ENCODE measurements at places on chromosomes 11 and 22.

GRCh38 chr11:6608726-6609501 is 3.1 kb downstream of the TAF10 start:
- no peak for DNase-seq

DNA sequence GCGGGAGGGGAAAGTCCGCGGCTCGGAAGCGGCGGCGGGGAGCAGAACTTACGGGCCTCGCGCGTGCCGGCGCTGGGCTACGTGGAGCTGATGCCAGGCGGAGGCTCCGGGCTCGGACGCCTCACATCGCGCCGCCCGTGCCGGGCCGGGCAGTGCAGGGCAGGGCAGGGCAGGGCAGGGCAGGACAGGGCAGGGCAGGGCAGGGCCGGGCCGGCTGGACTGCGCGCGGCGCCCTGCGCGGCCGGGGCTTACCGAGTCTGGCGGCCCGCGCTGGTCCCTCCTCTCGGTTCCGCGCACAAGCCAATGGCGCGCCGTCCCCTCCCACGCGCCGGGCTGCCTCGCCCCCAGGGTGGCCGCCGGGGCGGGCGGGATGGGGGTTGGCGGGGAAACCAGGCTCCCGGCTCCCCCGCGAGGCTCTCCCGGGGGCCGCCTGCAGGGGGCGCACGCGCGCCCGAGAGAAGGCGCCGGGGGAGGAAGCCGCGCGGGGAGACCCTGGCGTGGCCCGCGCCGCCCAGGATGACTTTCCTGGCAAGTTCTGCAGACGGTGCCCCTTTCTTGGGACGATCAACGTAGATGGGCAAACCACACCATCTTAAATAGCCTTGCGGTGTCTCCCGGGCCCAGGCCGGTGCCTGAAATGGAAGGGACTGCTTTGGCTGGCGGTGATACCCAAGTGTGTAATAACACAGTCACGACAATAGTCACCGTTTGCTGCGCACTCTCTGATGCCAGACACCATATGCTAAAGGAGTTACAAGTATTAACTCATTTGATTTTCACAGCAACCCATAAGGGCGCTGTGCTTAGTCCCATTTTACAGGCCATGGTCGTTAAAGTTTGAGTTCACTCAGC is at the start of gene TP53I11:
TSS of gene TP53I11 (minus strand) at position 259 of the 852 bp plus-strand sequence. CDS start 12,548 bp downstream, outside the sequence.
- DNase-seq = peak; percentile 72

DNA sequence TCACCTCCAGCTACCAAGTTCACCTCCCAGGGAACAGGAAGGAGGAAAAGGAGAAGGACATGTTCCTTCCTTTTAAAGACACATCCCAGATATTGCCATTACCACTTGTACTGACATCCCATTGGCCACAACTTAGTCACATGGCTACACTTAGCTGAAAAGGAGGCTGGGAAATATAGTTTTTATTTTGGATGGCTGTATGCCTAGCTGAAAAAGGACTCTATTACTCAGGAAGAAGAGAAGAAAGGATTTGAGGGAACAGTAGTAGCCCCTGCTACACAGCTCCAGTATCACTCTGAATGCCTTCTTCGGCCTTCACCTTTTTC is 2.1 kb upstream of the APOA5 start:
- DNase-seq = no peak

DNA sequence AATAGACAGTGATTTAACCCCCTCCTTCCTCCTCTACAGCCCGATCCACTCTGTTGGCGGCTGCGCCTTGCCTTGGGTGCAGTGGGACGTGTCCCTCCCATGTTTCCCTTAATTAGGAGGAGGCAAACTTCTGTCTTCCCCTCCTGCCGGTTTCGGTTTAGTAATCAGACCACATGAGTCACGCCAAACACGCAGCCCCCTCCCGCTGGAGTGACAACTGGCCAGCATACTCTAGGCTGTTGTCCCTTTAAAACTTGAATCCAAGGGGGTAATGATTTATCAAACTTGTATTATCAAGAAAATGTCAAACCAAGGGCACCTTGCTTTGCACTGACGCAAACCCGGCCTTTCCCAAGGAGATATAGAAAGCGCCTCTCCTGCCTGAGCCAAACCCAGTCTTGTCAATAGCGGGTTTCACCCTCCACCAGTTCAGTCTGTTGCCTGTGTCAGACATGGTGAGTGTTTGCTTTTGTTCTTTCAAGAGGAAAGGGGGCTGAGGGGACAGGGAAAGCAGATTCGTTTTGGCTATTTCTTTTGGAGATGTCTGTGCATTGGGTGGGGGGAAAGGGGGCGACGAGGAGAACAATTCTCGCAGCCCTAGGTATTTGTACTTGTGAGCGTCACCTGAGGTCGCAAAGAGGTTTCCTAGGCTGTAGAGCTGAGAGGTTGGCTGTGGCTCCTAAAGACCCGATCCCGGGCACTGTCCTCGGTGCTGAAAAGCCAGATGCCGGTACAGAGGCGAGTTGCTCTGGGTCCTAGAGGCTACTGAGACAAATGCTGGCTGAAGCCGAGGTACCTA is at the start of gene SLC6A5:
TSS of gene SLC6A5 (plus strand) at position 388 of the 799 bp plus-strand sequence. CDS start at position 453, 65 bp downstream.
- DNase-seq = peak; percentile 28

- no peak for DNase-seq
Measured at GRCh38 chr22:38823637-38824036, 20.2 kb downstream of the NPTXR start.

DNA sequence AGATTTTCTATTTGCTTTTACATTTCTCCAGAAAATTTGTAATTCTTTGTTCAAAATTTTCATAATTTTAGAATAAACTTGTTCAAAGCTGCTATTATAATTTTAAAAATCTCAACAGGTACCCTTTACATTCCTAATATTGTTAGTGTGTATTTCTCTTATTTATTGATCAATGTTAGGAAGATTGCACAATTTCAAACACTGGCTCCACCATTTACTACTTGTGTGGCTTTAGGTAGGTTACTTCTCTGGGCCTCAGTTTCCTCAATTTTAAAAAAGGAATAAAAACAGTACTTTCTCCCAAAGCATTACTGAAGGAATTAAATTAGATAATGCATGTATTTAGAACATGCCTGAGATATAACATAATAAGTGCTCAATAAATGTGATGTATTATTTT is 180.2 kb downstream of the SBF2 start:
- no peak for DNase-seq

DNA sequence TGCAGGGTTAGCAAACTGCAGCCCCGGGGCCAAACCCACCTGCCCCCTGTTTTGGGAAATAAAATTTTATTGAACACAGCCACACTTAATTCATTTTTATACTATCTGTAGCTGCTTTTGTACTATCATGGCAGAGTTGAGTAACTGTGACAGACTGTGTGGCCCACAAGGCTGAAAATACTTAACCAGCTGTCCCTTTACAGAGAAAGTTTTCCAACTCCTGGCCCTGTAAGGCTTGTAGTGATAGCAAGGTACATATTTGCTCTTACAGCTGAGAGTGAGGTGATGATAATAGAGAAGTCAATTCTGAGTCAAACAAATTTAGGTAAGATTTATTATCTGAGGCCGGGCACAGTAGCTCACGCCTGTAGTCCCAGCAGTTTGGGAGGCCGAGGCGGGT is 87.4 kb upstream of the SLC6A5 start:
- DNase-seq = no peak

GRCh38 chr11:62104816-62105653 is 18.8 kb upstream of the INCENP start:
- no peak for DNase-seq

- no peak for DNase-seq
Measured at GRCh38 chr11:80779905-80780605, 1339.2 kb upstream of the TENM4 start.

- no peak for DNase-seq
Measured at GRCh38 chr22:48683640-48684039, 1144.0 kb downstream of the BRD1 start.

DNA sequence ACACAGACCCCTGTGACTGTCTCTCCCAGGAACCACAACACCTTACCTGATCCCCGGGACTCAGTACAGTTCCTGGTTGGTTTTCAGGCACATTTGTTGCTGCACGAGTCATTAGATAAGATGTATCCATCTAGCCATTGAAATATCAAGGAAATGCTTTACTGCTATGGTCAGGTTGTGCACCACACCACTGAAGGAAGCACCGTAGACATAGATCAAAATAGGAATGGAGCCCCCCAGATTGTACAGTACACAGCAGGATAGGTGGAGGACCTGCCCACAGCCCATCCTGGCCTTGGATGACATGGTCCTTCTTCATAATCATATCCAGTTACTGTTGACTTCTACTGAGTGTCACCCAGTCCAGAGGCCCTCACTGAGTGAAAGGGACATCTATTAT is 85.9 kb upstream of the LDLRAD3 start:
- DNase-seq = no peak

DNA sequence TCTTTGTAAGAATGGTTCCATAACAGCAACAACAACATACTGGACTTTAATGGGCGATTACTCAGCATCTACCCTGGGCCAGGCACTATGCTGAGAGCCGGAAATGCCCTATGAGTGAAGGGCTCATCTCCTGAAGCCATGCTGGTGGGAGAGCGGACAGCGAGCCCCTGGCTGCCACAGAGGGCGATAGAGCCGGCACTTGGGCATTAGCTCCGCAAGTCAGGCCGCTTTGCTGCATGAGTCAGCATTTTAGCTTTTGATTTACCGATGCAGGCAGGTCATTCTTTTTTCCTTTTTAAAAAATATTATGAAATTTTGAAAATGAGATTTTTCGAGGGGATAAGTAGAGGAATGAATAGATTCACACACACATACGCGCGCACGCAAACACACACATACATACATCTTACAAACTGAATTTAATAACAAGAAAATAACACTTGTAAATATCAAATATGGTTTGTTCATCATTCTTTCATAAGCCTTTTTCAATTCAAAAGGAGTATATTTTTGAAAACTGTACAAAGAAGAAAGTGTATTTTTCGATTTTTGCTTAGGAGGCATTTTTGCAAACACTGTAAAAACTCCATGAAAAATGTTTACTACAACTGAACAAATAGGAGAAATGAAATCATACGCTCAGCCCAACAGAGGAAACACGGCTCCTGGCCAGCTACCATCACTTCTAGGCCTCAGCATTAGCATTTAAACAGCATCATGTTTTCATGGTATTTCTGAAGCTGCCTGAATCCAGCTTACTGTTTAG is 667.3 kb downstream of the OPCML start:
- DNase-seq = no peak

GRCh38 chr11:62708793-62709192 is 1.3 kb downstream of the GNG3 start:
- DNase-seq = no peak

DNA sequence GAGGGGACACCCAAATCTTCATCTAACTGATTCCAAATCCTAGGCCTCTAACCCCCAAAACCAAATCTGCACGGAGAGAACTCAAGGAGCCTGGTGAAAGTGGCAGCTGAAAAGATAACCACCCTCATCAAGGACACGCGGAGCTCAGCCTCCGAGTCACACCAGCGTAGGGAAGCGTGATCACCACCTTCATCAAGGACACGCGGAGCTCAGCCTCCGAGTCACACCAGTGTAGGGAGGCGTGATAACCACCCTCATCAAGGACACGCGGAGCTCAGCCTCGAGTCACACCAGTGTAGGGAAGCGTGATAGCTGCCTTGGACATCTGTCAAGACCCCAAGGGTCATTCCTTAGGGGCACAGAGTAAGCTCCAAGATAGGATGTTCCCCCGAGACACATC is 29.3 kb upstream of the SYT8 start:
- no peak for DNase-seq

- no peak for DNase-seq
Measured at GRCh38 chr11:119306373-119306890, 10.5 kb downstream of the MCAM start.

DNA sequence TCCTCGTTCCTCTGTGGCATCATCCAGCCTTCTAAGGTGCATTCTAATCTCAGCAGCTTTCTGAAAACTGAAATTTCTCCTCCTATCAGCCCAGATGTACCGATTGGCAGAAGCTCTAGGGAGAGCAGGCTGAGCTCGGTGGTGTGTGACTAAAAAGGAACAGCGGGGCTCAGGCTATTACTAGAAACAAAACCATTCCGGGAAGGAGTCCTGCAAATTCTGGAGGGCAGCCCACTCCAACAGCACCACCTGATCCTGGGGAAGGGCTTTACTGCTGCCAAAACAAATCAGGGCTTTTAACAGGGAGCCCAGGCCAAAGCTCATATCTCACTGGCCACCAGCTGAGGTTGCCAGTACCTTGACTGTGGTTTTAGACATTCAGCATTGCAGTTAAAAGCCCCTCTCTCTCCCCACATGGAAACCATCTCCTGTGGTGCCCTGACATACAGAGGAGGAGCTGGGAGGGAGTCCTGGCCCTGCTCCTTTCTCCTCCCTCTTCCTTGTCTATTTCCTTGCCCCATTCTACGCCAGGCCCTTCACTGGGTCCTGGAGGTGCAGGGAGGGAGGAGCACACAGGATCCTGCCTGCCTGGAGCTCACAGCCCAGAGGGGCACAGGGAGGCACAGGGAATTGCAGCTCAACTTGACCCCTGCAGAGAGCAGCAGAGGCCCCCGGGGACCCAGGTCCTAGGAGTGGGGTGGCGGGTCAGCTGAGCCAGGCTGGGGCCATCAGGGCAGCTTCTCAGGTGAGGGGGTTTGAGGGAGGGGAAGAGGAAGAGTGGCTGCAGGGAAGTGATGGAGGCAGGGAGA is 889 bp downstream of the PLAAT4 start:
- DNase-seq = no peak

GRCh38 chr11:9535189-9535781 is 38.2 kb upstream of the WEE1 start:
- DNase-seq = peak; percentile 89

DNA sequence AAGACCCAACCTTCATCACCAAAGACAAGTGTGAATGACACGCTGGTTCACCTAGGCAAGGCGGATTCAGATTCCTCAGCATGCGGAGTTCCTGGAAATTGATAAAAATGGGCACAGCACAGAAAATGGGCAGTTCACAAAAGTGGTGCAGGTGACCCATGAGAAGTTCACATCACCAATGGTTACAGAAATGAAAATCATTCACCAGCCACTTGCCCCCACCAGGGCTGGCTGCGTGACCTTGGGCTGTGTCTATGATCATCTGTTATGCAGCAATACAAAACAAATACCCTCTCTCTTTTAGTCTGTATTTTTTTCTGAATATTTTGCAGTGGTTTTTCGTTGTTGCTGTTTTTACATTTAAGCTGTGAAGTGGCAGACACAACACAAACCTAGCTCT is 415.9 kb downstream of the TBC1D22A start:
- no peak for DNase-seq

DNA sequence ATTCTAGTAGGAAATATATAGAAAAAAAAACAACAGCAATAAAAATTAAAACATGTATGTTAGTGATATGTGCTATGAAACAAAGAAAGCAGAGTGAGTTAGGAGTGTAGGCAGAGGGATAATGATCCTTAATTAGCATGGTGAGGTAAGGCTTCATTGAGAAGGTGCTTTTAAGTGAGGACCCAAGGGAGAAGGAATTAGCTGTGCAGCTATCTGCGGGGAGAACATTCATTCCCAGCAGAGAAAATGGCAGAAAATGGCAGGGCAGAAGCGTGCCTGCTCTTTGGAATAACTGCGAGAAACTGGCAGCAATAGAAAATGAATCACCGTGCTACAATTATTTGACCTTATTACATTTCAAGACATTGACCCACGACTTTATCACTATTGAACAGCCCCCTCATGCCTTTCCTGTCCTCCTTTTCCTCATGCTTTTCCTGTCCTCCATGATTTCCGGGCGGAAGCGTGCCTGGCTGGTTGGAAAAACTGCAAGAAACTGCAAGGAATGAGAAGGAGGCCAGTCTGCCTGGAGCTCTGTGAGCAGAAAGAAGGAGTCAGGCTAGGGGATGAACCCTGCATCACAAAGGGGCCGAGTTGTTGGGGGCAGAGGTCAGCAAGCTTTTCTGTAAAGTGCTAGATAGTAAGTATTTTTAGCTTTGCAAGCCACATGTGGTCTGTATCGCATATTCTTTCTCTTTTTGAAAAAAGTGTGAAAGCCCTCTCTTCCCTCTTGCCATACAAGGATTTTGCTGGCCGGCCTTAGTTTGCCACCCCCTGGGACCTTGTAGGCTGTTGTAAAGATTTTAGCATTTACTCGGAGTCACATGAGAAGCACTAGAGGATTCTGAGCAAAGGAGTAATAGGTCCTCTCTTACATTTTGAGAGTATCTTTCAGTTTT is 37.1 kb upstream of the SWAP70 start:
- DNase-seq = no peak

Data from stimulated activated CD4-positive, alpha-beta T cell treated with anti-CD3 and anti-CD28 coated beads, Interleukin-2, amount 100 ng/mL, for 48 hours (primary cell).